SK-MEL-5 (cell line): ENCODE measurements at places on chromosomes 5 and 9.

DNA sequence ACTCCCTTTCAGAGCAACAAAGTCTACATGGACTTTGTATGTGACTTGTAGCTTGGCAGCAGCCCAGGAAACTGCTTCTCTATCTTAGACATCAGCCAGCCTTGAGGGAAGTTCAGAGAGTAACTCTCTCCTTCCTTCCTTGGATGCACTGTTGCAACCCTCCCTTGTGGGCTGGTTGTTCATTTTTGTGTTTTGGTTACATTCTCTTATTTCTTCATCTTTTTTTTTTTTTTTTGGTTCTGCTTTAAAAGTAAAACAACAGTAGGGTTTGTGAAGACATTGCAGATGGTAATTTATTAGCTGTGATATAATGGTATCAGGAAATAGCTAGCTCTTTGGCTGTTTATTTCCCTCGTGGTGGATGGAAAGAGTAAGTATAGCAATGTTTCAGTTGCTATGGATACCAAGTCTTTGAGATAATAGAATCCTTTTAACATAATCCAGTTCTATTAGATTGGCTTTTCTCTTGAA is 97.9 kb upstream of the MAMDC2 start:
- DNase-seq: no peak

- peak; percentile 92 for DNase-seq
Measured at GRCh38 chr9:35923927-35924763, 14.9 kb downstream of the SPAAR start.

DNA sequence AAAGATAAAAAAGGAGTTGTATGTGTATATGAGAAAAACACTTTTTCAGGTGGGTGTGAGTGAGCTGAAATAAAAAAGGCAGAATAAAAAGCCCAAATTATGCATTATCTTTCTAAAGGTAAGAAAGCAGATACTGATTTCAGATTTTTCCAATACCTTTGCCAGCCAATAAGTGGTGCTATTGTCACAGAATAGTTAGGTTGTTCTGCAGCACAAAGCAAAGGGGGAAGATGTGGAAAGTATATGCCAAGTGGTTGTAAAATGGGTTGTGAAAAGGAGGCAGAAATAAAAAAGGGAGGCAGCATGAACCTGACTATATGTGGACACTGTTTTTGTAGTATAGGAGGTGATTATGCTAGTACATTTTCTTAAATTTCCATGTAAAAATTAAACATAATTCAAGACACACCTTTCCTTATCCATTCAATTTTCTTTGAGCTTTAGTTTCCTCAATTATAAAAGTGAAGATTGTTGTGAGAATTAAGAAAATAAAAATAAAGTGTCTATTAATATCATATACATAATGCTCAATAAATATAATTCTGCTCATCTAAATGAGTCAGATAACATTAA is 106.7 kb downstream of the SMIM15 start:
- peak; percentile 62 for DNase-seq

DNA sequence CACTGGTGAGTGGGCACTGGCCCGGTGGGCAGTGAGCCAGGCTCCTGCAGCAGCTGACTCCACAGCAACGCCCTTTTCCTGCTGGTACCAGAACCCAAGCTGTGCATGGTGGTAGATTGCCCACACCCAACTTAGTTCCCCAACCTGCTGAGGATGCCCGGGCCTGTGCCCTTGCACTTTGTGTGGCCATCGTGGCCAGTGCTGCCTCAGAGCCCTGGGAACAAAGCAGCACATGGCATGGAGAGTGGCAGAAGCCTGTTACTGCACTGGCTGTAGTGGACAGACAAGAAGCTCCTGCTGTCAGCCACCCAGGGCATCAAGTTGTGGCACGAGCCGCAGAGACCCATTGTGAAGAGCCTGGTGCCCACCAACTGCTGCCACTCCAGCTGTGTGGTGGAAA is 612.9 kb downstream of the DNAH5 start:
- DNase-seq: no peak

GRCh38 chr5:39072925-39073766 is 1.1 kb downstream of the RICTOR start:
- peak; percentile 50 for DNase-seq

GRCh38 chr9:130701059-130702022 is 7.8 kb downstream of the EXOSC2 start:
- peak; percentile 84 for DNase-seq

DNA sequence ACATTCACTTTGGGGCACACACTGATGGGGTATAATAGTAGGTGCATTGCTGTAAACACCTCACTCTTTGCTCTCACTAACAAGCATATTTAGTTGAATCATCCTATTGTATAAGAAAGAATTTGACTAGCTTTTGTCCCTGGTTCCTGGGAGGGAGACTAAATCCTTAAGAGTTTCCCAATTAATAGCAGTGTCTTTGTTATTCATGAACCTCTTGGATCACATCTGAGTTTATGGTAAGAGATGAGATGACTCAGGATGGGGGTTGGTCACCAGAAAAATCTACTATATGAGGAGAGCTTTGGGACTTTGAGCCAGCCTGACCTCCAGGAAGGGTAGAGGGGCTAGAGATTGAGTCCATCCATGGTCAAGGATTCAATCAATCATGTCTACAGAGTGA is 56.8 kb downstream of the PUM3 start:
- no peak for DNase-seq

DNA sequence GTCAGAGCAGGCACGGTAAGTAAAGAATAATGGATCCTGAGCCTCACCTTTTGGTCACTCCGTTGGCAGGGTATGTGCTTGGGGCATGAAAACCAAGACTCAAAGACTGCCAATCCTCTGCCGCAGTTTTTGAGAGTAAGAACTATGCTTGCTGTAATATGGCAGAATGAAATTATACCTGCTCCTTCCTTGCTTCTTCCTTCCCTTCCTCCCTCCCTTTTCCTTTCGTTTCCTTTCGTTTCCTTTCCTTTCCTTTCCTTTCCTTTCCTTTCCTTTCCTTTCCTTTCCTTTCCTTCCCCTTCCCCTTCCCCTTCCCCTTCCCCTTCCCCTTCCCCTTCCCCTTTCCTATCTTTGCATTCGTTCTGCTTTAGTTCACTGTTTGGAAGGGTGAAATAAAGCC is 43.9 kb downstream of the SH3GL2 start:
- no peak for DNase-seq
